ENCODE measurements at places on chromosomes 5 and 9. TPM values are rescaled to one million over a fixed set of nuclear protein-coding genes. Genes with fewer than 3 reads are reported as not detected.

DNA sequence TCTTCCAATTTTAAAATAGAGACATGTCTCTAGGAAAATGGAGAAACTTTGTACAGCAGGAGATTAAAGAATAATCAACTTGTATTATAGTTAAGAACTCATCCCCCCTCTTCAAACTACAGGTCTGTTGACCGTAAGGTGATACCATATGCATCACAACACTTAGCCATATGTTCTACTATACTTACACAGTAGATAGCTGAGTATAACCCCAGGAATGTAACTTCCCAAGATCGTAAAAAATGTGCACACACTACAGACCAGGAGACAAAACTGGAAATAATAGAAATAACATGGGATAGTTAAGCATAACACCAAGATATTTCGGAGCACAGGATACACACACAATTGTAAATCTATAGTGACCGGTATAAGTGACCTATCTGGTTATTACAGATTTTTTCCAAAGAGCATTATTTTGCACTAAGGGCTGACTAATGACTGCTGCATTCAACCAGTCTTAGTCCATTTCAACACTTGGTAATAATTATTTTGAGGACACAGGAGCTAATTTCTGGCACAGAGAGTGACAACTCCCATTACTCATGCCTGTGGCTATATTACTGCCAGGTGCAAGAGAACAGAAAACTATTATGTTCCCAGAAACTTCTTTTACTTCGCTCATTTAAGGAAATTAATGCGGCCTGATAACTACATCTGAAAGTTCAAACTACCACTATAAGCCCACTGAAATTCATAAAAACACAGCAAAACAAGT, 15.4 kb upstream of the ZNF622 start:
- no peaks in the 10 kb centered on the region for H3K4me1 ChIP-seq
- H3K27ac ChIP-seq, result no peak overlapping the region
- no peaks in the 10 kb centered on the region for H3K36me3 ChIP-seq
- DNase-seq, result no peak

DNA sequence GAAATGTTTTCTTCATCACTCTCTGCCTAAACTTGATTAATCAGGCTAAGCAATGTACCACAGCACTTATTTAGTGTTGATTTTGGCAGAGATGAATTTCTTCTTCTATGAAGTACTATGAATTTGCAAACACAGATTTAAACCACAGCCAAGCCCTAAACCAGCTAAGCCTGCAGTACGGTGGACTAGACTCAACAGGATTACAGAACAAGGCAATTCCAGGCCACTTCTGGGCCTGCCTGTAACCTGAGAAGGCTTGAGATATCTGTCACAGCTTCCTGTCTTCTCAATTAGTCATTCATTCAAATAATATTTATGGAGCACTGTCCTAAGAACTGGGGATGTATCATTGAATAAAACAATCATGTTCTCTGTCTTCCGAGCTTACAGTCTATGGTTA, 32.4 kb upstream of the CAST start:
- 0 out of 2 replicates have a peak overlapping the region, but pooled peaks have one; percentile 17 for H3K4me3 ChIP-seq
- peaks cover 58% of the 10 kb centered on the region for H3K4me1 ChIP-seq
- no peaks in the 10 kb centered on the region for H3K36me3 ChIP-seq

DNA sequence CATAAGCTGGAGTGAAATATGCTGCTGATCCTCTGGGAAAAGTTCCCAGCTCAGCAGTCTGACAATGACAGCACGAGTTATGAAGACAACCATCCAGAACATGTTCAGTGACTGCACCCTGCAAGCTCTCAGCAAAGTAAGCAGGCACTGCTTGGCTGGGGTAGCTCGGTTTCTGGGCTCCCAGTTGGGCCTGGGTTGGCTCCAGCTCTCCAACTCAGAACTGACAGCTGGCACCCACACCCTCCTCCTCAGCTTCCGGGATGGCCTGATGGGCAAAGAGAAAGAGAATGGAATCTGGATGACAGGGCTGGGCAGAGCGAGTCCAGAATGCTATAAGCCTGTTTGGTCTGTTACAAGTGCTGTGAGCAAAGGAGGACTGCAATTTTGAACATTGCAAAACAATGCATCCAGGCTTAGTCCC, 185.0 kb downstream of the CSNK1G3 start:
- H3K36me3 ChIP-seq, result no peaks in the 10 kb centered on the region
- DNase-seq, result peak; percentile 80
- no peaks in the 10 kb centered on the region for H3K27me3 ChIP-seq

DNA sequence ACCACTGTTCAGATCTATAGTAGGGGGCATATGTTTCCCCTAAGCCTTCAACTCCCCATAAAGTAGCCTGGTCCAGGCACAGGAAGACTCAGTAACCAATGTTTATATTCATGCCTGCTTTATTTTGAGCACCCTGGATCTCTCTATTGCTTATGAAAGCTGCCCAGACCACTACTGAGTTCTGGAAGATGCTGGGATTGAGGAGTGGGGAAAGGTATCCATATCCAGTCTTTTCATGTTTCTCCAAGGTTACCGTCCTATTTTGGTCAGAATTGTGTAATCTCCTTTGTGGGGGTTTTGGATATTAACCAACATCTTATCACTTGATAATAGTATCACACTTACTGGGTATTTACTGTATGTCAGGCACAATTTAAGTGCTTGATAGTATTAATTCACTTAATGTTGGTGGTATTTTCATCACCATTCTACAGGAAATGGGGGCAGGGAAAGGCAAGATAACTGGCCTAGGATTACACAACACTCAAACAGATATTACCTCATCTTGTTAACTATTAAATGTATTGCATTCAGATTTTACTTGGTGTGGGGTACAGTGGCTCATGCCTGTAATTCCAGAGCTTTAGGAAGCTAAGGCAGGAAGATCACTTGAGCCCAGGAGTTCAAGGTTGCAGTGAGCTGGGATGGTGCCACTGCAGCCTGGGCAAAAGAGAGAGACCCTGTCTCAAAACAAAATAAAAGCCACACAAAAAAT, 36.3 kb downstream of the RUSC2 start:
- H3K27ac ChIP-seq, result peak overlapping the region; percentile 52
- peak; percentile 63 for DNase-seq
- no peaks in the 10 kb centered on the region for H3K36me3 ChIP-seq
- H3K4me3 ChIP-seq, result no peak overlapping the region
- H3K4me1 ChIP-seq, result peaks cover 55% of the 10 kb centered on the region
- no peaks in the 10 kb centered on the region for H3K27me3 ChIP-seq

DNA sequence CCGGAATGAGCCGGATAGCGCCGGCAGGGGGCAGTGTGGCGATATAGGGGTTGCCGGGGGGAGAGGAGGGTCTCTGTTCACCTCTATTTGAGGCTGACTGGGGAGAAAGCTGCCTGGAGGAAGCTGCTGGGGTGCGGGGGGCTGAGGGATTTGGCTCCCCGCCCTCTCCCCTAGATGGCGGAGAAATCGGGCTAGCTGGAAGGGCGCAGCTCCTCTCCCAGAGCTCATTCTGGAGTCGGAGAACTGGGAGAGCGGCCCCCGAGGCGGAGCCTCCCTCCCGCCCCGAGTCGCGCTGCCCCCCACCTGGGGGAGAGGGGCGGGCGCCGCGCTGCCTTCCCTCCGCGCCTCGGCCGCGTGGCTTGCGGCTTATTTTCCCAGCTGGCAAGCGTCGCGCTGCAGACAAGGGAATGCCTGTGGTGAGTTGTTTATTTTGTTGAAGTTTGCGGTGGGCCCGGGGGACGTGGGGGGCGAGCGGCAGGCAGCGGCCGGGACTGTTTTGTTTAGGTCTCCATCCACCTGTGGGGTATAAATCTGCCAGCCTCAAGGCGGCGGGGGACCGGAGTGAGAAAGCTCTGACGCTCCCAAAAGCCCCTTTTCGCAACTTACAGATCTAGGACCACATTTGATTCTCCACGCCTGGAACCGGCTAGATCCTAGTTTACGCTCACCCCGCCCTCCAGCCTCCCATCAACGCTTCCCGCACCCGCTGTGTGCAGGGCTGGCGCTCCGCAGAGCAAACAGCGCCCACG, 4.1 kb upstream of the RGMB start:
- peak; percentile 85 for DNase-seq
- H3K27ac ChIP-seq, result peak overlapping the region; percentile 94
- peaks cover 22% of the 10 kb centered on the region for H3K36me3 ChIP-seq
- peaks cover 11% of the 10 kb centered on the region for H3K4me1 ChIP-seq
- peak overlapping the region; percentile 99 for H3K4me3 ChIP-seq

- H3K27ac ChIP-seq, result no peak overlapping the region
- peaks cover 5% of the 10 kb centered on the region for H3K4me1 ChIP-seq
- no peak overlapping the region for H3K4me3 ChIP-seq
- DNase-seq, result peak; percentile 13
- H3K36me3 ChIP-seq, result no peaks in the 10 kb centered on the region
Observed at GRCh38 chr5:67215519-67216471, 19.2 kb upstream of the CD180 start.

DNA sequence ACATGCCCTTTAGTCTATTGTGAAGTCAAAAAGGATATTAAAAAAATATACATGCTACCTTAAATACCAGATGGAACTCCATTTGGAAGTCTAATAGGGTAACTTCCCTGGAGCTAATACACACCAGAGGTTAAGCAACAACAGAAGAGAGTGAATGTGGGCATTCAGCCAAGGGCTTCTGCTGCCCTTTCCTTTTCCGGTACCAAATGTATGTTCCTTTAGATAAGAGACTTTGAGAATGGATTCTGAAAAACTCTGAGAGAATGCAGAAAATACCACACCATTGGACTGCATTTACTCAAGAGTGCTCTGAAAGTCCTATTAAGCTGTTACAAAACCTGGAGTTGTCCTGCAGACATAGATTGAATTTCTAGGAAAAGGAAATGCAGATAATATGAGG, 23.8 kb upstream of the TRPM3 start:
- H3K36me3 ChIP-seq, result no peaks in the 10 kb centered on the region
- H3K4me3 ChIP-seq, result no peak overlapping the region
- no peak overlapping the region for H3K27ac ChIP-seq
- no peak for DNase-seq
- 0 out of 2 replicates have a peak, but pooled peaks cover 9% of the 10 kb centered on the region for H3K27me3 ChIP-seq
- H3K4me1 ChIP-seq, result no peaks in the 10 kb centered on the region

- no peaks in the 10 kb centered on the region for H3K4me1 ChIP-seq
- H3K27me3 ChIP-seq, result no peaks in the 10 kb centered on the region
- no peak overlapping the region for H3K4me3 ChIP-seq
Observed at GRCh38 chr5:52560366-52560765, 227.3 kb upstream of the ITGA1 start.

DNA sequence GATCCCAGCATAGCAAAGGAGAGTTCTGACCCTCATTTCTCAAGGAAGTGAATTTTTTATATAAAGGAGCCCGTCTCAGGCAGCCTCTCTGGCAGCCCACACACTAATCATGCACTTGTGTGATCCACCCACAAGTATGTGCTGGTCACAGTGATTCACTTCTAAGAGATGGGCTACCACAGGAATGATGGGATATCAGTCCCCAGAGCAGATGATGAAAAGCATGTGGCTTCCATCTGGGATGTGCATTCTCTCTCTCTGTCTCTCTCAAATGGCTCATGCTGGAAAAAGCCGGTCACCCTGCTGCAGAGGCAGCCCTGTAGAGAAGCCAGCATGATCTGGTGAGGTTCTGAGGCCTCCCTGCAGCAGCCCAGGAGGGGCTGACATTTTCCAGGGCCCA, 74.2 kb upstream of the ADCY2 start:
- peaks cover 42% of the 10 kb centered on the region for H3K4me1 ChIP-seq
- H3K4me3 ChIP-seq, result peak overlapping the region; percentile 49
- no peaks in the 10 kb centered on the region for H3K27me3 ChIP-seq
- no peaks in the 10 kb centered on the region for H3K36me3 ChIP-seq
- H3K27ac ChIP-seq, result peak overlapping the region; percentile 86
- peak; percentile 98 for DNase-seq

DNA sequence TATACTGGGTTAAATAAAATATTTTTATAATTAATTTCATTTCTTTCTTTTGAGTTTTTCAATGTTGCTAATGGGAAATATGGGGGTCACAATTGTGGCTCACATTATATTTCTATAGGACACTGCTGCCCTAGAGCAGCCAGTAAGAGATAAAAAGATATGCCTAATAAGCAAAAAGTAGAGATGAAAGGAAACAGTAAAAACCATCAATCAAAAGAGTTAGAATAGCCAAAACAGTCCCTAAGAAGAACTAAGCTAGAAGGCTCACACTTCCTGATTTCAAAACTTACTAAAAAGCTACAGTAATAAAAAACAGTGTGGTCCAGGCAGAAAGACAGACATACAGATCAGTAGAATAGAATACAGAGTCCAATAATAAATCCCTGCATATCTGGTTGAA, 104.4 kb downstream of the FANCC start:
- DNase-seq, result no peak
- no peak overlapping the region for H3K4me3 ChIP-seq
- H3K36me3 ChIP-seq, result no peaks in the 10 kb centered on the region
- no peaks in the 10 kb centered on the region for H3K4me1 ChIP-seq

GRCh38 chr9:80376180-80376579, 804.4 kb downstream of the TLE4 start:
- no peak for DNase-seq
- no peaks in the 10 kb centered on the region for H3K4me1 ChIP-seq
- no peaks in the 10 kb centered on the region for H3K36me3 ChIP-seq
- no peak overlapping the region for H3K4me3 ChIP-seq
- H3K27ac ChIP-seq, result no peak overlapping the region

- H3K4me3 ChIP-seq, result no peak overlapping the region
- no peak overlapping the region for H3K27ac ChIP-seq
- H3K4me1 ChIP-seq, result no peaks in the 10 kb centered on the region
- no peaks in the 10 kb centered on the region for H3K36me3 ChIP-seq
Observed at GRCh38 chr5:97666783-97667182, 483.7 kb upstream of the RIOK2 start.

GRCh38 chr9:127032256-127032655, 90.2 kb downstream of the ANGPTL2 start:
- DNase-seq, result no peak
- H3K36me3 ChIP-seq, result no peaks in the 10 kb centered on the region
- H3K27ac ChIP-seq, result no peak overlapping the region
- H3K4me1 ChIP-seq, result 0 out of 2 replicates have a peak, but pooled peaks cover 11% of the 10 kb centered on the region
- H3K27me3 ChIP-seq, result no peaks in the 10 kb centered on the region
- no peak overlapping the region for H3K4me3 ChIP-seq

GRCh38 chr5:135486131-135487036, 34.2 kb upstream of the TIFAB start:
- H3K4me1 ChIP-seq, result 0 out of 2 replicates have a peak, but pooled peaks cover 5% of the 10 kb centered on the region
- DNase-seq, result no peak
- no peaks in the 10 kb centered on the region for H3K36me3 ChIP-seq

- no peaks in the 10 kb centered on the region for H3K27me3 ChIP-seq
- no peaks in the 10 kb centered on the region for H3K4me1 ChIP-seq
- H3K4me3 ChIP-seq, result no peak overlapping the region
- peak; percentile 54 for DNase-seq
- no peak overlapping the region for H3K27ac ChIP-seq
Observed at GRCh38 chr9:88236511-88237478, 98.5 kb upstream of the SPATA31C2 start.

DNA sequence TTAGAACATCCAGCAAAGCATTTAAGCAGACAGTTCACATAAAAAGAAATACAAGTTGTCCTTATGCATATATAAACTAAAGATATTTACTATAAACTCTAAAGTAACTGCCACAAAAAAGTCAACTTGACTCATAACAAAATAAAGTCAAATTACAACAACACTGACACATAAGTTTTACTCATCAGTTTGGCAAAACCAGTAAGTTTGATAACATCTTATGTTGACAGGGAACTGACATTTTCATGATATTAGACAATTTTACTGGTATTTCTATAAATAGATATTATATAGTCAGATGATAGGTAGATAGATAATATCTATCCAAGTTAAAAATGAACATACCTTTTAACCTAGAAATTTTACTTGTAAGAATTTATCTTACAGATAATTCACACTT, 9.9 kb upstream of the TSLP start:
- no peaks in the 10 kb centered on the region for H3K36me3 ChIP-seq
- no peak overlapping the region for H3K4me3 ChIP-seq
- no peaks in the 10 kb centered on the region for H3K4me1 ChIP-seq
- DNase-seq, result no peak
- no peak overlapping the region for H3K27ac ChIP-seq
- H3K27me3 ChIP-seq, result peaks cover 18% of the 10 kb centered on the region

The CKS2 gene
- 44.0 TPM for total RNA-seq

The SLC1A1 gene
- 47.6 TPM for total RNA-seq

The RASEF gene
- 0.11 TPM for total RNA-seq

The PDZD2 gene
- not detected for total RNA-seq

The GABRA1 gene
- total RNA-seq, result not detected

The SPINK7 gene
- total RNA-seq, result not detected

The PRUNE2 gene
- 6.8 TPM for total RNA-seq
